ENCODE measurements at places on chromosomes 13 and 19.

DNA sequence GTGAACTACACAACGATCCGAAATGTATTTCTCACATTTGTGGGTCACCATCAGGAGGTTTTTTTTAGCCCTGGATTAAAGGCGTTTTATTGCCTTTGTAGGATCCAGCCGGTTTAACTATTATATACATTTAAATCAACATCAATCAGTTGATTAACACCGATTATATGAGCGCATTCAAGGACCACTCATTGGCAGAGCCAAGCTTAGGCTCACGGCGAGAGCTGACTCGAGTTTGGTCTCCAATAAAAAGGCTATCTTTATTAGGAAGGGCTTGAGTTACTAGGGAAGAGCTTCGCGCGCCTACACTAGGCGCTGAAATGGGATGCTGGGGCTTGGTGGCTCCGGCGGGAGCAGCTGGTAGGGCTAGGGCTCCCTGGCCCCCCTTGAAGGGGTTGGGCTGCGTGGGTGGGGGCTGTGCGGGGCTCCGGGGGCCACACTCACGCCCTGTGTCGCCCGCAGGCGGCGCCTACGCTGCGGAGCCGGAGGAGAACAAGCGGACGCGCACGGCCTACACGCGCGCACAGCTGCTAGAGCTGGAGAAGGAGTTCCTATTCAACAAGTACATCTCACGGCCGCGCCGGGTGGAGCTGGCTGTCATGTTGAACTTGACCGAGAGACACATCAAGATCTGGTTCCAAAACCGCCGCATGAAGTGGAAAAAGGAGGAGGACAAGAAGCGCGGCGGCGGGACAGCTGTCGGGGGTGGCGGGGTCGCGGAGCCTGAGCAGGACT, 4.2 kb downstream of the PDX1 start:
- DNase-seq: no peak

- DNase-seq: no peak
These were observed 91.4 kb downstream of the ATP11A start for GRCh38 chr13:112781287-112781686.

DNA sequence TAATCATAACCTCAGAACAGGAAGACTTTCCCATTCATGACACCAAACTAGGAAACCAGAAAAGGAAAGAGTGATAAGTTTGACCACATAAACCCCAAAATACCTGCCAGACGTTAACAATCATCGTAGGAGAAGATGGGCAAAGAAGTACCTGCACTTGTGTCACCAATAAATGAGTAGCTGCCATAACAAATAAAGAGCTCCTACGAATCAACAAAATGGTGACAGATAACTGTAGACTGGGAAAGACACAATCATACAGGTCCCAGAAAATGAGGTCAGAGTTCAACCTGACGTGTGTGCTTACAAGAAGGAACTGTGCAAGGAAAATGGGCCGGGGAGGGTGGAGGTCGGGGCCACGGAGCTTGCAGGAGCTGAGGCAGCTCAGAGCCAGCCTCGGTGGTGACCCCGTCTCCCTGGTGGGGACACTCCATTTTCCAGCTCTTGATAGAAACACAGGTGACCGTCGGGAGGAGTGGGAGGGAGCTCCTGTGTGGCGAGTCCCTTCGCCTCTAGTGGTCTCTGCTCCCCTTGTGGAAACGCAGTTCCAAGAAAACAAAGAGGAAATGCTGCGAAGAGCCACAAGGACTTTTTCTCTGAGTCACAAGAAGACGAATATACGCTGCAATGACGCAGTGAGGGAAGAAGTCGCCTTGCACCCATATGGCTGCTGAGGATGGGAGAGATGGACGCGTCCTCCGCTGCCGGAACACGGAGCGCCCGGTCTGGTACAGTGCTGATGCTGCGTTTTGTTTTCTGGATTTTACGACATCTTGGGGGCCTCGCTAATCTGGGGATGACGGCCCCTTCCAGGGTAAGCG, 9.5 kb downstream of the PIP5K1C start:
- DNase-seq: no peak

DNA sequence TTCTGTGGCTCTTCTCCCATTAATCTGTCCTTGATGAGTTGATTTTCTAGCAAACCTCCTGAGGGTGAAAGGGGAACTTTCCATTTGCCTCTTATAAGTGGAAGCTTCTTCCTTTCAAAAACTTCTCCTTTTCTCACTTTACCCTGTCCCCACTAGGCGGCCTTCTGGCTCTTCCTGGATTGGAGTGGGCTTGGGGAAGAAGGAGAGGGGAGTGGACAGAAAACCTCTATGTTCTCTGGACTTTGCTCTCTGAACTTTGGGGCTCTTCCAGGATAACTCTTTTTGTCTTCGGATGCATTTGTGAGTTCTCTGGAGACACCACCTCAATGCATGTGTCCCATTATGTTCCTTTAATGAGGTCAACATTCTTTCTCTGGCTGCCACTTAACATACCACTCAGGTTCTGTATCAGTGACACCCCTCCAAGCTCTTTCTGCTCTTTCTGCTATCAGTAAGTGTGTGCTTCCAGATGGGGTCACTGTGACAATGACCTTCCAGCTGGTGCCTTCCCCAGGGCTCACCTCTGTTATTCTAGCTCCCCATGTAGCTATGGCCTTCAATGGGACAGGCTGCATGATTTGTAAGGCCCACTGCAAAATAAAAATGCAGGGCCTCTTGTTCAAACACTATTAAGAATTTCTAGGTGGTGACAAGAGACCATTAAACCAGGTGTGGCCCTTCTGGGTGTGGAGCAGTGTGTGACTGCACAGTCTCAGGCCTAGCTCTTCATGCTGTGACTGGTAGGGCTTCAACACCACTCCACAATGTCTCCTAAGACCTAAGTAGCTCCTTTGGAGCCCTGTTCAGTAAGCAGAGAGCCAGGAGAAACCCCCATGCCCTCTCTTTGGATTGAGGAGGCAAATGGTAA, 389.2 kb downstream of the EFNB2 start:
- DNase-seq: no peak

GRCh38 chr13:84686973-84687372, 804.7 kb upstream of the SLITRK1 start:
- DNase-seq: no peak

All from CD4-positive, alpha-beta T cell treated with Interleukin-17A for 1 hour (primary cell).